Smooth muscle cell of the brain vasculature (primary cell): ENCODE measurements at places on chromosomes 4 and X.

- no peak for DNase-seq
Observed at GRCh38 chrX:118526149-118526548, 30.5 kb downstream of the DOCK11 start.

DNA sequence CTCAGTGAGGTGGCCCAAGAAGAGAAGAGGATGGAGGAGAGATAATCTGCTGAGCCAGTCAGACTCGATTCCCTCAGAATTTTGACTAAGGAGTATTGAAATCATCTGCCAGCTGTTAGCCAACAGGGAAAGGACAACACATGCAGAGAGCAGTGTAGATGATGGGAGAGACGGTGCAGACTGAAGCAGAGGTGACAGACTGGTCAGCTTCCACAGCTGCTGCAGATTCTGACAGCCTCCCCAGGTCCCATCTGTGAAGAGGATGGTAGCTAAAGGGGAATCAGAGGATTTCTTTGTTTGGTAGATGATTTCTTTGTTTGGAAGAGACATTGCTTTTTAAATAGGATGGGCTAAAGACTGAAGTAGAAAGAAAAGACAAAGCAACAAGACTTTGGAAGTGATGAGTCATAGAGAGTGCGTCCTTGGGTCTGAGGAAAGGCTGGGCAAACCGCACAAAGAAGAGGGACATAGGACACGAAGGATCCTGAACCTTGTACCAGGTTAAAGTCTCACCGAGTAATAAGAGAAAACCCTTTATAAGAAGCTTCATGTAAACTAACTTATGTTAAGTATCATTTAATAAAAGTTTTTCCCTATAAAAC, 27.6 kb downstream of the INTU start:
- no peak for DNase-seq

- no peak for DNase-seq
Observed at GRCh38 chrX:9758021-9758638, 7.5 kb downstream of the GPR143 start.

GRCh38 chr4:44235897-44236296, 212.7 kb downstream of the KCTD8 start:
- no peak for DNase-seq

GRCh38 chrX:149567621-149568417, 18.1 kb upstream of the HSFX3 start:
- DNase-seq = no peak

- no peak for DNase-seq
Observed at GRCh38 chr4:7043284-7044136, at the start of gene TADA2B. TSS of gene TADA2B (plus strand) at chr4:7043372. CDS start at chr4:7043580, 208 bp downstream.

- no peak for DNase-seq
Observed at GRCh38 chr4:77881460-77882295, 19.0 kb downstream of the MRPL1 start.

DNA sequence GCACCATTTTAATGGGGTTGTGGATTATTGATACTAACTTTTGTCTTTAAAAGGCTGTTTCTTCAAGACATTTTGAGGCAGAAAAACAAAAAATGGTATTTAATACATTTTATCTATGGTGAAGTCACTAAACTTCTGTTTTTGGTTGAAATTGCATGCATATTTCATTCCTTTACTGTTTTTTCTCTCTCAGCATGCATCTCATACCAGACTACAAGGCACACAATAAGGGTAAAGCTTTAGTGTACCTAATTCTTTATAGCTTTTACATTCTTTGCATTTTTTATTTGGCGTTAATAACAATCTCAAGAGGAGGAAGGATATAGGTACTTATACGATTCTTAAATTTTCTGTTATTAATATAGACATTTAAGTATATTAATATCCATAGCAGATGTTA, 151.0 kb upstream of the DKK2 start:
- DNase-seq = no peak

DNA sequence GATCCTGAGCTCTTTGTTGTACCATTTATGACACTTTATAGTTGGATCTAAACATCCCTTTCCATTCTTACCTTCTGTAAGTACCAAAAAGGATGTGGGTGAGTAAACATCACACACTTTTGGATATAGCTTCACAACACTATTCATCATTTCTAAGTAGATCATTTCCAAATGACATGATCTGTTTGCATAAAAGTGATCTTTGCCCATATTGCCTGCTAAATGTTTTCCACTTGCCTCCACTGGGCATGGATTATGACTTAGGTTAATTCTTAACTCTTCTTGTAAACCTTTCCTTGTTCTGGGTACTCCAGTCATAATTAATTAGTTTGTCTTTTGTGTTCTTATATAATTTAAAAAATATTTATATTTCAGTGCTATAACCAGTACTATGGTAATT, 244.9 kb upstream of the AGA start:
- no peak for DNase-seq

DNA sequence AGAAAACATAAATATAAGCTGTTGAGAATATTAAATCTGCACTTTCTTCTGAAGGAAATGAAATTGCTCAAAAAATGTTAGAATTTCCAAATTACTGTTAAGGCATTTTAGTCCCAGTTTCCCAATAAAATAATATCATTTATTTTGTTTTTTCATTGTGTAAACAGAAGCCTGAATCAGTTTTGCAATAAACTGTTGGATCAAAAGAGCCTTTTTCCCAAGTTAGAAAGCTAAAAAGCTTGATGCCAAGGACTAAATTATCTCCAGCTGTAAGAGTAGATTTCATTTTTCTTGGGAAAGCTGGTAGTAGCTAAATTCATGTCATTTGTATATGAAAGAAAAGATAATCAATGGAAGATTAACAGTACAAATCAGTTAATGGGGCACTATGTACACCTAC, 95.8 kb downstream of the RNF150 start:
- no peak for DNase-seq

DNA sequence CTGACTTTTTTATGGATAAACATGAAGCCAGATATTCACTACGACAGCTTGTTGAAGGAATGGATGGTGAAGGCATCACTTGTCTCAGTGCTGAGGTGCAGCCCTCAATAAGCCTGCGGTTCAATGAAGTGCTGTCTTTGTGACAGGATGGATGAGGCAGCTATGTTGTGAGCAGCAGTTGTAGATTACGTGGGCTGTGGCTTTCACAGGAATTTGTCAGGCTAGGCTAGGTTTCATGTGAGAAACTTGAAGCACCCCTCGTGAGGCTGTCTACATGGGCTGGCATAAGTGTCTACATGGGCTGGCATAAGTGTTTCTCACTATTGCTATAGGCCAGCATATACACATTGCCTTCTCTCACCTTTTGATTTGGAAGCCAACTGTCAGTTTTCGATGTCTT, 1050.0 kb downstream of the ADGRL3 start:
- DNase-seq = no peak

DNA sequence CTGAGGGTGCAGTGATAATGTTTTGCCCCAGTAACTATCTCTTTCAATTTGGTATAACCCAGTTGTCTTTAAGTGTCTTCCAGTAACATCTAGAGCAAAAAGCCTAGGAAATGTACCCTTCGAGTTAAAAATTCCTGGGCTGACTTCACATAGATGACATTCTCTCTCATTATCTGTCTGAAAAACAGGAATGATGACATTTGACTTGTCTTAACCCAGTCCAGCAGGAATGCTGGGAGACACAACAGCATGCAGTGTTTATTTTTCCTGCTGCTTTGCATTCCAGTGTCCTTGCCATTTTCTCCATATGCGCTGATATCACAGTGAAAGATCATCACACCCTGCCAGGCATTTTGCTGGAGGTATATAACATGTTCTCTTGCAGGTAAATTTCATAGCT, 130.0 kb downstream of the SOWAHB start:
- no peak for DNase-seq

GRCh38 chrX:68443155-68443868, 10.0 kb upstream of the OPHN1 start:
- no peak for DNase-seq

GRCh38 chrX:2627272-2627867, 63.7 kb upstream of the CD99 start:
- no peak for DNase-seq

GRCh38 chr4:177367336-177367735, 57.7 kb downstream of the NEIL3 start:
- DNase-seq = no peak

DNA sequence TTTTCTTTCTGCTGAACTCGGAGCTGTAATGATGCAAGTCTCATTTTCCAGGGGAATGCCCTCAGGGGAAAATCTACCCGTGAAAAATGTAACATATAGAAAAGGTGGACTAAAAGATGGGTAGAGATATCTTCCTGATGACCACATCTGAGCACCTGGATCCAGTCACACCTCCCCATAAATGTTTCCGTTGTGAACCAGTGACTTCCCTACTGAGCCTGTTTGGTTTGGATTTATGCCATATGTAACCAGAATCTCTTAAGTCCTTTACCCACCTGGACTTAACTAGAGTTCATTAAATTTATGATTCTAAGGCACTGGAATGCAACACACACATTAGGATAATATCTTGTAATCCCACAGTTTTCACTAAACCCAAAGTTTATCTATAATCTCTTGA, 171.1 kb downstream of the ZNF330 start:
- no peak for DNase-seq

DNA sequence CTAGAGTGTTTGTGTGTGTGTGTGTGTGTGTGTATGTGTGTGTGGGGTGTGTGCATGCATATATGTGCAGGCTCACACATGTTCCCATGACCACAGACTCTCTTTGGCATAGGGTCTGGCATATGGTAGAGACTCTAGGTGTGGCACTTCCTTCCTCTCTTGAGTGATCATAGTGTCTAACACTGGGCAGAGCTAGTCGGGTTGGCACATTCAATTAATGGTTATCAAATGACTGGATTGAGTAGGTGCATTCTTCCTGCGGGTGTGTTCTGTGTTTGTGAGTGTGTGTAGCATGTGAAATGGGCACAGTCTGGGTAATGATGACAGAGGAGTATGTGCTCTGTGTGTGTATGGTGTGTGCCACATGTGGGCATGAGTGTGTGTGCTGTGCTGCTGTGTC, 106.5 kb downstream of the EFNB1 start:
- no peak for DNase-seq
